ENCODE measurements at places on chromosomes 13 and 19.

GRCh38 chr13:39257642-39258041 is 219.4 kb downstream of the NHLRC3 start:
- no peak for DNase-seq

- peak; percentile 50 for DNase-seq
These were observed 82.8 kb upstream of the MTIF3 start for GRCh38 chr13:27533155-27533643.

DNA sequence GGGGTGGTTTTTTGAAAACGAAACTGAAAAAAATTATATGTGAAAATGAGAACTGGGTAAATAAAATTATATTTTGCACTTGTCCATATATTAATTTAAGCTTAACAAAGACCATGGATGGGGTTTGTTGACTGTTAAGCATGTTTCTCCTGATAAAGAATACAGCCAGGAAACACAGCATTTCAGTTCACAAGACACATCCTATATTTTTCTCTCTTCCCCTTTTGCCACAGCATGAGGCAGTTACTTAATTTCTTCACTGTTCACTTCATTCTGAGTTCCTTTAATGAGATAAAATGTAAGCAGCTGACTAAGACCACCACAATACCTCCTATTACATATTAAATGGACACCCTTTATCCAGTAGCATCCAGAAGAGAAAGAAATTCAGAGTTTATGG is 64.0 kb downstream of the RXFP2 start:
- DNase-seq = no peak

- DNase-seq = no peak
These were observed 32.9 kb downstream of the WASF3 start for GRCh38 chr13:26590379-26590778.

DNA sequence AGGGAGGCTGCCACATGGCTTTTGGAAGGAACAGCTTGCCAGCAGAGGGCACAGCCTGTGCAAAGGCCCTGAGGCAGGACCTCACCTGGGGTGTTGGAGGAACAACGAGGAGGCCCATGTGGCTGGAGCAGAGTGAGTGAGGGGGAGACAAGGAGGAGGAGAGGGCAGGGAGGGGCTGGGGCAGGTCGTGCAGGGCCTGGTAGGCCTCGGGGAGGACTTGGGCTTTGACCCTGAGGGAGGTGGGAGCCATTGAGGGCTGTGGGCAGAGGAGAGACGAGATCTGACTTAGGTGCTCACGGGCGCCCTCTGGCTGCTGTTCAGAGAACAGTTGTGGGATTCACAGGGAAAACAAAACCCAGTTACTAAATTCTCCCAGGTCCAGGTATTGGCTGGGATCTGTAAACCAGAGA is 25.2 kb downstream of the ZNRF4 start:
- DNase-seq = no peak

DNA sequence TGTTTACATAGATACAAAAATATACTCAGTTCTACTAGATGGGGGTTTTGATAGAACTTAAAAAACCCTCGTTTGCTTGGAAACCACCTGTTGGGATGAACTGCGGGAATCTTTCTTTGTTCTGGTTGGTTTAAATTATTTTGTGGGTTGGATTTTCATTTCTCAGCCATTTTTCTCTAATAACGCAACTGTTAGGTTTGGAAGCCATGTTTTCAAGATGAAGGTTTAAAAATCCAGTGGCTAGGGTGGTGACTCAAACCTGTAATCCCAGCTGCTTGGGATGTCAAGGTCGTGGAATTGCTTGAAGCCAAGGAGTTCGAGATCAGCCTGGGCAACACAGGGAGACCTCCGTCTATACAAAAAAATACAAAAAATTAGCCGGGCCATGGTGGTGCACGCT is 1.6 kb downstream of the URI1 start:
- DNase-seq = no peak

DNA sequence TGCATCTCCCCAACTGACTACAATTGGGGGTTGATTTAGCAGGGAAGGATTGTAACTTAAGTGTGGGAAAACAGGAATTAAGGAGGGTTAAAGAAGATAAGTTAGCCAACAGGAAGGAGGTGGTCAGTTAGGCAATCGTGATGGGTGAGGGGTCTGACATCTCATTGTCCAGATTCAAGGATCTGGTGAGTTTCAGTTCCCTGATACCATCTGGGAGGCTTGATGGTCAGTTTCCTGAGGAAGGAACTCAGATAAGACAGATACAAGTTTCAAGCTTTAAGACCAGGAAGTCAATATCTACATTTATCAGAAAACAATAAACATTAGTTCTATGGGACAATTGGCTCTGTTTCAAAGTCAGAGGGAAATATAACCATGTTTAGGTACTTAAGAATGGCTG is 601.8 kb downstream of the SLITRK6 start:
- DNase-seq = no peak

GRCh38 chr13:107574517-107575210 is 640.7 kb downstream of the LIG4 start:
- no peak for DNase-seq

GRCh38 chr19:46533078-46533620 is 37.5 kb upstream of the PNMA8B start:
- no peak for DNase-seq

DNA sequence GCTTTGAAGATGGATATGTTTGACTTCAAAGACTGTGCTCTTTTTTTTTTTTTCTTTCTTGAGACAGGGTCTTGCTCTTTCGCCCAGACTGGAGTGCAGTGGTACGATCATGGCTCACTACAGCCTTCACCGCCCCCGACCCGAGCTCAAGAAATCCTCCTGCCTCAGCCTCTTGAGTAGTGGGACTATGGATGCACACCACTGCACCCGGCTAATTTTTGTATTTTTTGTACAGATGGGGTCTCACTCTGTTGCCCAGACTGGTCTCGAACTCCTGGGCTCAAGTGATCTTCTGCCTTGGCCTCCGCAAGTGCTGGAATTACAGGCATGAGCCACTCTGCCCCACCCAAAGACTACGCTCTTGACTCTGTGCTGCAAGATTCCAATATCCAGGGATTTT is 50.4 kb downstream of the SPTBN4 start:
- DNase-seq = no peak

- DNase-seq = no peak
These were observed 330.4 kb downstream of the RFC3 start for GRCh38 chr13:34148359-34148758.

GRCh38 chr19:16969135-16969534 is 57.5 kb downstream of the CPAMD8 start:
- DNase-seq = no peak

- DNase-seq = no peak
These were observed 87.3 kb downstream of the FNDC3A start for GRCh38 chr13:49063011-49063410.

- no peak for DNase-seq
These were observed 15.9 kb upstream of the JUND start for GRCh38 chr19:18297308-18297707.

GRCh38 chr13:93260591-93260990 is 34.0 kb downstream of the GPC6 start:
- no peak for DNase-seq

- no peak for DNase-seq
These were observed 72.4 kb downstream of the STARD13 start for GRCh38 chr13:33213024-33213768.

DNA sequence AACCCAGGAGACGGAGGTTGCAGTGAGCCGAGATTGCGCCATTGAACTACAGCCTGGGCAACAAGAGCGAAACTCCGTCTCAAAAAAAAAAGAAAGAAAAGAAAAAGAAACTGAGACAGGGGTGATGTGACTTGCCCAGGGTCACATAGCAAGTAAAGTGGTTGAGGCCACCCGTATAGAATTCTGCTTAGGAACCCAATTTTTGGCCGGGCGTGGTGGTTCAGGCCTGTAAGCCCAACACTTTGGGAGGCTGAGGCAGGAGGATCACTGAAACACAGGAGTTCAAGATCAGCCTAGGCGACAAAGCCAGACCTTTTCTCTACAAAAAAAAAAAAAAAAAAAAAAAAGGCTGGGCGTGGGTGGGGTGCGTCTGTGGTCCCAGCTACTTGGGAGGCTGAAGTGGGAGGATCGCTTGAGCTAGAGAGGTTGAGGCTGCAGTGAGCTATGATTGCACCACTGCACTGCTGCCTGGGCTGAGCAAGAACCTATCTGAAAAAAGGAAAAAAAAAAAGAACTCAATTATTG is 1.3 kb downstream of the SNRPA start:
- no peak for DNase-seq

DNA sequence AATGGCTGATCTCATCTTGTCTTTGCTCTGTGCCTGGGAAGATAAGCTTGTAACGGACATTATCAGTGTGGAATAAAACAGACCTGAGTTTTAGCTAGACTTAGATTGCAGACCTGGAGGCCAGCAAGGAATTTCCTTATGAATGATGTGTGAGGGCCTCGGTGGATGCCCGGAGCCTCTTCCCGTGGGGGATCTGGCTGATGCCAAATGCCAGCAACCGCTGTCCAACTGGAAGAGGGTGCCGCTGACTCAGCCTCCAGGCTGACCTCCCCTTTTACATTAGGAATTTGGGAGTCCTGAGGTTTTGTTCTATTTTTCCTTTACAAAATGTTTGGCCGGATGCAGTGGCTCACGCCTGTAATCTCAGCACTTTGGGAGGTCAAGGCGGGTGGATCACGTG is 19.6 kb upstream of the LILRA2 start:
- DNase-seq = no peak

- no peak for DNase-seq
These were observed 110.5 kb downstream of the ENOX1 start for GRCh38 chr13:43676320-43676719.

- no peak for DNase-seq
These were observed 93.4 kb downstream of the COL4A1 start for GRCh38 chr13:110213461-110214074.

DNA sequence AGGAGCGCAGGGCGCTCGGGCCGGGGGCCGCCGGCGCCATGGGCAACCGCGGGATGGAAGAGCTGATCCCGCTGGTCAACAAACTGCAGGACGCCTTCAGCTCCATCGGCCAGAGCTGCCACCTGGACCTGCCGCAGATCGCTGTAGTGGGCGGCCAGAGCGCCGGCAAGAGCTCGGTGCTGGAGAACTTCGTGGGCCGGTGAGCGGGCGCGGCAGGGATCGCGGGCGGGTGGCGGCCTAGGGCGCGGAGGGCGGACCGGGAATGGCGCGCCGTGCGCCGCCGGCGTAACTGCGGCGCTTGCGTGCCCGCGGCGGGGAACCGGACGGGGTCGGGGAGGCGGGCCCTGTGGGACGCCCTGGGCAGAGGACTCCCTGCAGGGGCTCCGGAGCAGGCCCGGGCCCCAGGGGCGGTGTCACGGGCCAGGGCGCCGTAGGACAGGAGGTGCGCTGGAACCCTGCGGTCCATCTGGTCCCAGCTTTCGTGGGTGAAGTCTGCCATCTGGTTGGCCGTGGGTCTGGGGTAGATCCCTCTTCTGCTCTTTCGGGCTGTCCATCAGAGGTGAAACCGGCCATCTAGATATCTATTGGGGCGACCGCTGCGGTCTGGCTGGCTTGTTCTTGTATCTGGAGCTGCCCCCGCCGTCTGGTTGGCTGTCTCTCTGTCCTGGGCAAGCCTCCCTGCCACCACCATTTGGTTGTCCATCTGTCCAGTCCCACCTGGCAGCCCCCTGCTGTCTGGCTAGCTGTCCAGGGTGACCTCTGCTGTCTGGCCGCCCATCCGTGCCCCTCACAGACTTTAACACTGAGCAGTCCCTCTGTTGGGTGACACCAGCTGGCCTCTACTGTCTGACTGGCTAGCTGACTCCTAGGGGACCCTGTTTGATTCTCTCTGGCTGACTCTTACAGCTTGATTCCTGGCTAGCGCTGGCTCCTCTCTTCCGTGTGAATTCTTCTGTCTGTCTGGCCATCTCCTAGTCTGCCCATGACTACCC is 622 bp downstream of the DNM2 start:
- DNase-seq = no peak

GRCh38 chr19:48967346-48968178 is 2.5 kb downstream of the FTL start:
- no peak for DNase-seq

DNA sequence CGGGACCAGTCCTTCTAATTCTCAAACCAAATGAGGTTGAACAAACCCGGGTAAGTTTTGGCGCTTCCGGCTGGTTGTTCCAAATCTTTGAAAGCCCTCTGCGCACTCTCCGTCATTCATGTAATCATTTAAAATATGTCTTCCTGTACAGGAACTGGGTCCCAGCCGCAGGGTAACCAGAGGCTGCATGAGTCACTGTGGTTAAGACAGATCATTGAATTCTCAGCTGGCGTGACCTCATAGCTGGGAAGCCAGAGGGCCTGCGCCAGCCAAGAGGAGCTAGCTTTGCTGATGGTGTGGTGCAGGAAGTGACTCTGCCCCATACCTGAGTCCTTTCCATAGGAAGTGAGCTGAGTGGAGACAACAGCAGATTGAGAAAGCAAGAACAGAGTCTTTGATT is 135.2 kb downstream of the TSHZ3 start:
- peak; percentile 62 for DNase-seq

All from GOT3 (cell line).